ENCODE measurements at places on chromosomes 5 and 9.

DNA sequence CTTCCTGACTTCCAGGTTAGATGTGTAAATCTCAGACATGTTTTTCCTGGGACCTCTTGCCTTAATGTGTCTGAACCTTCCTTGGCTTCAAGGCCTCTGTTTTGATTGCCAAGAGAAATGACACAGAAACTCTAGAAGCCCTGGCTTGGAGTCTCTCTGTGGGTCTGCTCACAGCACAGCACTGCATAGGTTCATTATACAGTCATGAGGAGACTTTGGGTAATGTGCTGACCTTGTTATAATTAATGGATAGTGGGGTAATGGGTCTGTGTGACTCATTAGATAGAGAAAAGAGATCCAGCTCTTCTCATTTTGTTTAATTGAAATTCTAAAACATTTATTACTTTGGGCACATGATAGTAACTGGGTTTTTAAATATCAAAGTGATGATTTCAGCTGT, 175.8 kb upstream of the GLRA1 start:
- DNase-seq = no peak

GRCh38 chr5:170307575-170308465, 10.2 kb upstream of the LCP2 start:
- DNase-seq = no peak

DNA sequence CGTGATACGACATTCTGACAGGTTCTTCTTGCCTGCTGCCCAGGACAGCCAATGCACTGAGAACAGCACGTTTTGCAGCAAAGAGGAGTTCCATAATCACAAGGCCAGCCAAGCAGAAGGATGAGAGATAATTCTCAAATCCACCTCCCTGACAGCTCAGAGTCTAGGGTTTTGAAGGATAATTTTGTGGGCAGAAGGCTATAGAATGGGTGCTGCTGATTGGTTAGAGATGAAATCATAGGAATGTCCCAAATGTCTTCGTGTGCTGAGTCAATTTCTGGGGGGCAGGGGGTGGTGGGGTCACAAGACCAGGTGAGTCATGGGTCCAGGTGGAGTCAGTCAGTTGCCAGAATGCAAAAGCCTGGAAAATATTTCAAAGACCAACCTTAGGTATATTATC, 175.5 kb upstream of the SLC30A5 start:
- no peak for DNase-seq

GRCh38 chr5:175306381-175306780, 137.6 kb downstream of the DRD1 start:
- DNase-seq = no peak

DNA sequence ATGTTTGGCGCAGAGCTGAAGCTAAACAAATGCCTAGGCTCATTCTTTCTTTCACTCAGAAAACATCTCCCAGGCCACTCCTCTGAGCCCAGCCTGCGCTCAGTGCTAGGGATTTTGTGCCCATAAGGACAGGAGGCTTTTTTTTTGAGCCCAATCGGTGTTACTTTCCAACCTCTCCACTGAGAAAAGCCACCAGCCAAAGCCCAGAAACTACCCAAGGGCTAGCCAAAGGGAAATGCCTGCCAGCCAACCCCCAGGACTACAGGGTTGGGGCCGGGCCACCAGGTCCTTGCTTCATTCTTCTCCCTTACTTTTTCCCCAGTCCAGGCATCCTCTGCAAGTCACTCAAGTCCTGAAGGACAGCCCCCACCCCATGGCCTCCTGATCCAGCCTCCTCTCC, 134.7 kb downstream of the PAX5 start:
- DNase-seq = no peak

- DNase-seq = no peak
These were observed 22.7 kb downstream of the CAVIN4 start for GRCh38 chr9:100600521-100601079.

GRCh38 chr5:132364319-132364718, 5.2 kb upstream of the SLC22A5 start:
- no peak for DNase-seq

- no peak for DNase-seq
These were observed 154.9 kb upstream of the PAPPA start for GRCh38 chr9:115998666-115999065.

DNA sequence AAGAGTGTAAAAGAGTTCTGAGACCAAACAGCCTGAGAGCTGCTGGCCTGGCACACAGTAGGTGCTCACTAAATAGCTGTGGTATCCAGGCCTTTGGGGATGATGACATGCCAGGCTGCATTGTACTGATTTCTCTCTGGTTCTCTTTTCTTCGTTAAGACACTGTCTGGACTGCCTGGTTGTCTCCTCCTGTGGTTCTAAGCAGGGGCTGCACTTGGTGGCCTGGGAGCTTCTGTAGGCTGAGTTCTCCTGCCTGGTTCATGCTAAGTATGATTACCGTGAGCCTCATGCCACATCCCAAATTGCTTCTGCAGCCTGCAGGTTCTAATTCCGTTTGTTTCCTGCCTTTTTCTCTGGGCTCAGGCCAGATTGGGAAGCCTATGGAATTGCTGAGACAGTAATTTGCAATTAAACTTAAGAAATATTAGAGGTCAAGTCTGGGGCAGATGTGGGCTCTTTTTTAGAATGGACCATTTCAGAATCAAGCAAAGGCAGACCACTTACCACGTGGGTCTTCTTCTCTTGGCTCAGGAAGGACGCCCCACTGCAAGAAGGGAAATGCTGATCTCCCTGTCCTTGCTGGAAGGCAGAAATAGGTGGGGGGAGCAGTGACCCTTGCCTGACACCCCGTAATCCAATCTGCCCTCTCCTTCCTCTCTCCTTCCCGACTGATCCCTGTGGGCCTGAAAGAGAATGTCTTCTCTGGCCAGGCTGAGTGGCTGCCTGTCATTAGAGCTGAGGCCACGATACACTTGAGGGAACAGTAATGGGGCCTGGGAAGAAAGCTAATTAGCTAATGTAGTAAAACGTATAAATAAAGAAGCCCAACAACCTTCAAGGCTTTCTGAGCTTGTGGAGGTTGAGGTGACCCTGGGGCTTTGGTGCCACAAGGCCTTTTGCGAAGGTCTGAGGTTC, 21.9 kb upstream of the BOD1 start:
- DNase-seq = no peak

DNA sequence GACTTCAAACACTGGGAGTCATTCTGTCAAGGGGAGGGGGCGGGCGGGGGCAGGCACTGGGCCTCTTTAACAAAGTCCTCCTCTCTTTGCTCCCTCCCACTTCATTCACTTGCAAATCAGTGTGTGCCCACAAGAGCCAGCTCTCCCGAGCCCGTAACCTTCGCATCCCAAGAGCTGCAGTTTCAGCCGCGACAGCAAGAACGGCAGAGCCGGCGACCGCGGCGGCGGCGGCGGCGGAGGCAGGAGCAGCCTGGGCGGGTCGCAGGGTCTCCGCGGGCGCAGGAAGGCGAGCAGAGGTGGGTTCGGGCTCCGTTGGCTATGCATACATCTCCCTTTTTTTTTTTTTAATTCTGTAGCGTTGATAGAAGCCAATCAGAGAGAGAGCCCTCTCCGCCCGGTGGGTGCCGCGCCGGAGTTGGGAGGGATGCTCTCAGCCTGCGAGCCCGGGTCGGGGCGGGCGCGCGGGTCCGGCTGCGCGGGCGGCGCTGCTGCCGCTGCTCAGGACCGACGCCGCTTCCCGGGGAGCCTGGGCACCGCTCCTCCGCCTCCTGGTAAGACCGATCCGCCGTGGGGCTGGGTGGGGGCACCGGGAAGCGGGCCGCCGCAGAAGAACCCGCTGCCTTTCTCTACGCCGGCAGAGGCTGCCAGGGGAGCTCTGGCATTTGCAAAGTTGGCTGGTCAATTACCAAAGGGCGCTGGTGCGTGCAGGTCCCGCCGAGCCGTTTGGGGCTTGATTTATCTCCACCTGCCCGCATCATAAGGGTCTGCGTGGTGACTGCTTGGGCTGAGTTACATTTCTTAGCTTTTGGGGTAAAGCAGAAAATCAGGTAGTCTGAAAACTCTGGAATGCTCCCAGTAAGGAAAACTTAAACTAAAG, at the start of gene CDH6:
TSS of gene CDH6 (plus strand) at position 96 of the 877 bp plus-strand sequence. CDS start 73,788 bp downstream, outside the sequence.
- DNase-seq = no peak

DNA sequence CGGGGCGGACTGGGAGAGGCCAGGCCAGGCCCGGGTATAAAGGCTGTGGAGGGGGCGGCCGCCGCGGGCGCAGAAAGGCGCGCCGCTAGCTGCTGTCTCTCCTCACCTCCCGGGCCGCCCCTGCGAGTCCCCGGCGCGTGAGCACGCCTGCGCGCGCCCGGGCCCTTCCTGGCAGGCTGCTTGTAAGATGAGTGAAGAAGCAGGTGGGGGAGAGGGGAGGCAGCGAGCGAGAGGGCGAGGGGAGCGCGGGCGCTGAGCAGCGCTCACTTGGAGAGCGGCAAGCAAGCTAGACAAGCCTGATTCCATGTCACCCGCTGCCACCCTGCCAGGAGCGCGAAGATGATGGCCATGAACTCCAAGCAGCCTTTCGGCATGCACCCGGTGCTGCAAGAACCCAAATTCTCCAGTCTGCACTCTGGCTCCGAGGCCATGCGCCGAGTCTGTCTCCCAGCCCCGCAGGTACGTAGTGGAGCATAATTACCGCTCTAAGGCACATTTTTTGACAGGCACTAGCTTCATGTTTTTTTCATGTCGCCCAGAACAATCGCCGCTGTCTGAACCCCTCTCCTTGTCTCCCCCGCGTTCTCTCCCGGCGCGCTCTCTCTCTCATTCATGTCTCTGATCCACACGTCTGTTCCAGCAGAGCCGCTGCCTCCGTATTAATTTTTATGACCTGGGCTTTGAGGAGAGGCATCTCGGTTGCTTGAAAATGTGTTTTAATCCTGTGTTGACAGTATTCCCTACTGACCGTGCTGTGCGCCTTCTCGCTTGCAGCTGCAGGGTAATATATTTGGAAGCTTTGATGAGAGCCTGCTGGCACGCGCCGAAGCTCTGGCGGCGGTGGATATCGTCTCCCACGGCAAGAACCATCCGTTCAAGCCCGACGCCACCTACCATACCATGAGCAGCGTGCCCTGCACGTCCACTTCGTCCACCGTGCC, at the start of gene POU4F3:
TSS of gene POU4F3 (plus strand) at position 66 of the 941 bp plus-strand sequence. CDS start at position 340, 274 bp downstream.
- DNase-seq = no peak

DNA sequence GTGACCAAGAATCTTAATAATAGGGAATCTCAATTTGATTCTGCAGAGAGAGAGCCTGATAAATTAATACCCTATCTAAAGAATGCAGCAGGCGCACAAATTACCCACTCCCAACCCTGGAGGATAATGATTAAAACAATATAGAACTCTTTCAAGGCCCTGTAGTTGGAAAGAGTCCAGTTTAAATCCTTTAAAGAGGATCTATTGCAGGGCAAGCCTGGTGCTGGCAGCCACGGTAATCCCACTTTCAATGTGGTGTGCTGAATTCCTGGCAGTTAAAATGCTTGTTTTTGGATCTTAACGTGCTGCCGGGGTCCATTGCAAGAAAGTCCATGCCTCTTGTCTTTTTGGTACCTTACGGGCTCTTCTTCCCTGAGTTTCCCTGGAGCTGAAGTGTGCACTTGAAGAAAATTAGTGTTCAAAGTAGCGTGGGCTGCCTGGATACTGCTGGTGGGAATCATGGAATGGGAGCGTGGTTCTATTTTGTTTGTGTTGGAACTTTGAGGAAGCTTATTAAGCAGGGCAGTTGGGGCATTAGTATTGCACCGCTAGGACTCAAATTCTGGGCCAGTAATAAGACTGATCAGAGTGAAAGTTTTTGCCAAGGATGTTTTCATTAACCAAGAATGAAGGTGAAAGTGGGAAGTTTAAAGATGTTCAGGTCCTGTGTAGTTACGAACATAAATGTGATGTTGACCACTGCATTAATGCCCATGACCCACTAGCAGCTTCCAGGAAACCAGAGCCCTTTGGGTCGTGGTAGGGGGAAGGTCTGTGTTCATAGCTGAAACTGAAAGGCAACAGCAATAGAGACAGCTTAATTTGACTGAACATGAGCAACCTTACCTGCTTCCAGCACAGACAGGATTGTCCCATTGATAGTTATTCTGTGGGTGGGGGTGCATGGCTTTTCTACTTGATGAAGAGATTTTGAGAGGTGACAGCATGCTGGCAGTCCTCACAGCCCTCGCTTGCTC, 20.8 kb downstream of the MARCHF6 start:
- no peak for DNase-seq

- DNase-seq = no peak
These were observed 121.8 kb downstream of the ADAMTS12 start for GRCh38 chr5:33769968-33770367.

DNA sequence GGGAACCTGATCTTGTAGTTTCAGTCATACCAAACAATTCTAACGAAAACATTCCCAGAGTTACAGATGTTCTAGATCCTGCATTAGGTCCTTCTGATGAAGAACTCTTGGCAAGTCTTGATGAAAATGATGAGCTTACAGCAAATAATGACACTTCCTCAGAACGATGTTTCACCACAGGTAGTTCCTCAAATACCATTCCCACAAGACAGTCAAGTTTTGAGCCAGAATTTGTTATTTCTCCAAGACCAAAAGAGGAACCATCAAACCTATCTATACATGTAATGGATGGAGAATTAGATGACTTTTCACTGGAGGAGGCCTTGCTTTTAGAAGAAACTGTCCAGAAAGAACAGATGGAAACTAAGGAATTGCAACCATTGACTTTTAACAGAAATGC, 21.0 kb downstream of the RMI1 start:
- DNase-seq = no peak

GRCh38 chr5:144365885-144366284, 195.2 kb downstream of the KCTD16 start:
- DNase-seq = no peak

DNA sequence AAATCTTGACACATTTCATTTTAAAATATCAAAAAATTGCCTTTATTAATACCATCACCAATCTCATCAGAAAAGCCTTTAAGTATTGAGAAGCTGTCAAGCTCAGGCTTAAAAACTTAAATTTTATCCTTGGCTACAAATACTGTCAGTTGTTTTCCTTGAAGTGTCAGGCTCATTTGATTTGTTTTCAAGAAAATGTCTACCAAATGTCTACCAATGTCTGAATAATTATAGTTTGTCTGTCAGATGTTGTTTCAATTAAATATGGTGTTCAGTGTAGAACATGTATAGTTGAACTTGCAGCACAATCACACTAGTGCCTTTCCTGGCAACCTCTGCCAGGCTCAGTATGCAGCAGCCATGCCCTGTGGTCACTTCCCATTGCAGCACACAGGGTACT, 455.2 kb upstream of the ADAMTS16 start:
- DNase-seq = no peak

- no peak for DNase-seq
These were observed 495.6 kb upstream of the CTNND2 start for GRCh38 chr5:12399868-12400267.

- no peak for DNase-seq
These were observed 39.6 kb upstream of the SLC6A19 start for GRCh38 chr5:1161833-1162229.

- no peak for DNase-seq
These were observed 477.6 kb downstream of the TLE1 start for GRCh38 chr9:81211741-81212140.

- no peak for DNase-seq
These were observed 9.8 kb upstream of the ARSI start for GRCh38 chr5:150312518-150312917.
